ENCODE measurements at places on chromosomes 4 and X.

GRCh38 chrX:16496175-16496574 lies 153.8 kb upstream of the S100G start:
- no peak for DNase-seq

DNA sequence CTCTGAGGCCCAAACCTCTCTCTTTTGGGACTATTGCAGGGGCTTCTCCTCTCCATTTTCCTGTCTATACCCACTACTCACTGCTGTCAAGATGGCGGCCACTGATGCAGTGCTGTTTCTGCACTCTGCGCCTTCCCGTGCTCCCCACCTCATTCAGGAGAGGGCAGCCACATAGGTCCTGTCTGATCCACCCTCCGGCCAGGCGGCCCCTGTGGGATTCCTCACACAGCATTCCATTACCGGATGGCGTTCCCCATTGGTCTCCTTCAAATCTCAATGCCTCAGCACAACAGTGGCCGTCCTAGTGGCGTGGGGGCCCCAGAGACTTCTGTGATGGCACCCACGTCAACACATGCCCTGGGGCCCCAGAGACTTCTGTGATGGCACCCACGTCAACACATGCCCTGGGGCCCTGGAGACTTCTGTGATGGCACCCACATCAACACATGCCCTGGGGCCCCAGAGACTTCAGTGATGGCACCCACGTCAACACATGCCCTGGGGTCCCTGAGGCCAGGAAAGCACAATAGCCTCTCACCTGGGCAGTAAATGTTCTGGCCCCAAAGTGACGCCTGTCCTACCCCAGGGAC lies 7.3 kb downstream of the SPON2 start:
- DNase-seq, result no peak

GRCh38 chr4:98641906-98642668 lies 16.3 kb downstream of the TSPAN5 start:
- no peak for DNase-seq

DNA sequence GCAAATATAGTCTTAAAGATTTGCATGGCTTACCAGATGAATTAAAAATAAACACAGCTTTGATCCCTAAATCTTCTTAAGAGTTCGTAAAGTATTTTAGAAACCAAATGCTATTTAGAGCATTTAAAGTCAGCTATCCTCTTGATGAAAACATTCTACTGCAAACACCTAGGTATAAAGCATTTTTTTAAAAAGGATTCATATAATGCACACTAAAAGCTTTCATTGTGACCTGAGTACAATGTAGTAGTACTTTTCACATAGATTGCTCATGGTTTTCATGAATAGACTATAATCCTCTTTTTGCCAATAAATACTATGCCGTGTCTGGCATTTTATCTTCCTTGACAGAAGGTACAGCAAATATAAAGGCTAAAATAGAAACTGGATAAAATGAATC lies 805.1 kb upstream of the INTU start:
- DNase-seq, result no peak

DNA sequence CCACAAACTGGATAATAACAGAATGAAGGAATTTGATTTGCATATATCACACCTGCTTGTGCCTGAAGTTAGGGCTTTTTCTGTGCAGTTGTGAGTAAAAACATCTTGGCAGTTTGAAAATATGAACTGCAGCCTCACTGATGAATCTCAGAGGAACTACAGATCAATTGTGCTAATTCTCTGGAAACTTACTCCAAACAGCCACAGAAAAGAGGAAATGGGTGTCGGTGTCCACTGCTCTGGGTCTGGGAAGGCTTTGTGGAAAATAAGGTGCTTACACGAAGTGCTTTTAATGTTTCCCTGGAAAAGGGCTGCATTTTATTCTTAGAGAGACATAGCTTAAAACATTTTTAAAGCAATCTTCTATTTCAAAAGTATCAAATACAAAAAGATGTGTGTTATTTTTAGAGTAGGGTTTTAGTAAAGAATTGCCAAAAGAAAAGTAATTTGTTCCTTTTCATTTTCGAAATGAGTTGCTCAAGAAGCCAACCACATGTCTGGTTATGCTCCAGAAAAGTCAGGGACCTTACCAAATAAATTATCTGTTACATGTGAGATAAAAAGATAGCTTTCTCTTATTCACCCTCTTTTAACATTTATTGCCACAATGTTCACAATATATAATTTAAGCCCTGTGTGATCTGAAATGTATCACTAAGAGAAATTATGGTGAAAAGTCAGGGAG lies 240.1 kb downstream of the FRAS1 start:
- DNase-seq, result no peak

- DNase-seq, result no peak
These were observed 8.3 kb upstream of the HOPX start for GRCh38 chr4:56689201-56689969.

DNA sequence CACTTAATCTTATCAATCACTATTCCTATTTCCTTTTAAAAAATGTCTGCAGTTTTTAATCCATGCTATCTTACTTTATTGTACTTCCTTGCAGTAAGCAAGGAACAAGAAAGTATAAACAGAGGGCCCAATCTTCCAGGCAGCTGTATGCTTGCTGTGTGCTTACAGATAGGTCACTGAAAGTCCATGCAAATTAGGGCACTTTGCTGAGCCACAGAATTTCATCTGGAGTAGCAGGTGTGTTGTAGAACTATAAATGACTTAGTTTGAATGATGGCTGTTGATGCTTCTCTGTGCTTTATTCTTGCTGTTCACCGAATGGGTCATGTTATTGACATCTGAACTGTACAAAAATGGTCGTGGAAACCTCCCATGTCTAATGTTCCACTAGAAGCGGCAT lies 154.6 kb downstream of the ATOH1 start:
- DNase-seq, result no peak

- DNase-seq, result no peak
These were observed 95.0 kb downstream of the FAM53A start for GRCh38 chr4:1589098-1589497.
